Stimulated activated CD4-positive, alpha-beta T cell treated with anti-CD3 and anti-CD28 coated beads, Interleukin-1b, Interleukin-23, amount 100 ng/mL, for 1 hour (primary cell): ENCODE measurements at places on chromosomes 2 and 18.

DNA sequence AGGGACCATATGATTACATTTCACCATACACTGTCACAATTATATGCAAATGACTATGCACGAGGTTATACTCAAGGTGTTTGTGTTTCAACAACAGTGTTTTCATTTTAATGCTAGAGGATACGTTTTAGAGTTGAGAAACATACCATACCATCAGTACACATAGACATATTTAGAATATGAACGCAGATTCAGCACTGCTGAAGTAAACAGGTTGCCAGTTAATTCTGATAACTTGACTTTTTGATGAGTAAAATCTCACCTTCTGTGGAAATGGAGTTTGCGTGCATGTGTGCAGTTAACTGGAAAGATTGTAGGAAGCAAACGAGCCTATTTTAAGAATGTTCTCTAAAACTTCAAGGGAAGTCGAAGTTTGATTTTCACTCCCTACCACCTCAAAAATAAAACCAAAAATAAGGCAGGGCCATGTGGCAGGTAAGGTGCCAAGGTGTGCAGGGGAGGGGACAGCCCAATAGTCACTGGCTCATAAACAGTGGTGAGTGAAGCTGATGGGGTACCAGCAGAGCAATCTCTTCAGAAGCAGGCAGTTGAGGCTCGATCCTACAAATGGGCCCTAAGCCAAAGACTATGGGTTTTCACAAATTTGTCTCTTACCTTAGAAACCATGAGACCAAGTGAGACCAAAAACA lies 213.1 kb downstream of the IKZF2 start:
- no peak for DNase-seq

DNA sequence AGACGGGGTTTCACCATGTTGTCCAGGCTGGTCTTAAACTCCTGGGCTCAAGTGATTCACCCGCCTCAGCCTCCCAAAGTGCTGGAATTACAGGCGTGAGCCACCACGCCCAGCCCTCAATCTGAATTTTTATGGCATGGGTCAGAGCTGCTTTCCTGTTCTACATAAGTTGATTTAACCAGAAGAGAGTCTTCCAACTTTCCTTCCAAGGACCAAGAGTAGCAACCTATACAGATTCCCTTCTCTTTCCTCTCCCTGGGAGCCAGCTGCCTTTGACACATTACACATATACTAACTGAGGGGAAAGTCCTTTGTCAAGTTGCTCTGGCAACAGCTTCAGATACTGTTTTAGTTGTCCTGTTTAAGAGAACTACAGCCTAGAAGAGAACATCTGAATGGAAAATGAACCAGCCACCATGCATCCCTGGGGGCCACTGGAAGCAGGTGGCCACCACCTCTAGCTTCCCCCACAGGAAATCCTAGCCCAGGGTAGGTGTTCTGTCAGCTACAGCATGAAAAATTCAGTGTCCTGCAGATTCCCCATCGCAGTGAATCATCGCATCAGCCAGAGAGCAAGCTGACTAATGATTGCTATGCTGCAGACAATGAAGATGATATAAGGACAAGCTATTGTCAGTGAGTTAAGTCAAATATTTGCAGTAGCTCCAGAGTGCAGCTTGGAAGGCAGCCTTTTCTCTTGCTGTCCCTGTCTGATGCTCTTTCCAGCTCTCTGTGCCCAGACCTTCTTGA lies 62.9 kb downstream of the POMC start:
- DNase-seq = no peak

DNA sequence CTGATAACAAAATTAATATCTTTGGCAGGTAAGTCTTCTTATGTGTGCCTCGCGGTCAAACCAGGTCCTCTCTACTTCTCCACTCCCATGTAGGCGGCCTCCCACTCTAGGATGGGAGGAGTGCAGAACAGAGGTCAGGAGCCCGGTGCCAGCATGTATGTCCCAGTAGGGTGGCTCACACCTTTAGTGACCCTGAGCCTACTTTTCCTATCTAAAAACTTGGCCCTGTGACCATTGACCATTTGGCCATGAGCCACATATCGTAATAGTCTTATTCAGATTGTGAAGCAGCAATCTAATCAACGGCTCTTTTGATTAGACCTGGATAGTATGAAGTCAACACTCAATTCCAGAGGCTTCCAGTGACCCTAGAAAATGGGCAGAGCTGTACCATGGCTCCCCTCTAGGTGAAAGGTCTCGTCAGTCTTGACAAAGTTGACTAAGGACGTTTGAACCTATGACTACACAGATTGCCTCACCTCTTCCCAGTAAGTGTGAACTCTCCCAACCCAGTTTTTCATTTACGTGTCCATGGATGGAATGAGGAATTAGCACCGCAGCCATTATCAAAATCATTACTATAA lies 17.1 kb upstream of the FABP1 start:
- DNase-seq = no peak

- no peak for DNase-seq
Measured at GRCh38 chr18:58455314-58456188, 173.3 kb downstream of the ALPK2 start.

- no peak for DNase-seq
Measured at GRCh38 chr2:96843538-96844268, at the start of gene ANKRD23. ANKRD23 (minus strand) TSS chr2:96844021; CDS start chr2:96843992, 29 bp downstream.

DNA sequence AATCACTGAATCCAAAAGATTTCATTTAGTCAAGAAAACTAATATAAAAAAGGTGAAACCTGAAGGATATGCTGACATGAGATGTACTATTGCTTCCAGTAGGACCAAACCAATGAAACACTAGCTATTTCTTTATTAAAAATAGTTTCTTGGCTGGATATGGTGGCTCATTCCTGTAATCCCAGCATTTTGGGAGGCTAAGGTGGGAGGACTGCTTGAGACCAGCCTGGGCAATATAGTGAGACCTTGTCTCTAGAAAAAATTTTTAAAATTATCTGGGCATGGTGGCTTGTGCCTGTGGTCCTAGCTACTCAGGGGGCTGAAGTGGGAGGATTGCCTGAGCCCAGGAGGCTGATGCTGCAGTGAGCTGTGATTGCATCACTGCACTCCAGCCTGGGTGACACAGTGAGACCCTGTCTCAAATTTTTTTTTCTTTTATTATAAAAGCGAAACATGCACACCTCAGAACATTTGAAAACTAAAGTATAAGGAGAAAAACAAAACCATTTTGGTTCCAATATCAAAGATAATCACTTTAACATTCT lies 266.2 kb downstream of the TGIF1 start:
- DNase-seq = no peak

- DNase-seq = no peak
Measured at GRCh38 chr18:74478880-74479279, 17.3 kb upstream of the CNDP2 start.

- no peak for DNase-seq
Measured at GRCh38 chr18:78868330-78869316, 111.0 kb upstream of the SALL3 start.

DNA sequence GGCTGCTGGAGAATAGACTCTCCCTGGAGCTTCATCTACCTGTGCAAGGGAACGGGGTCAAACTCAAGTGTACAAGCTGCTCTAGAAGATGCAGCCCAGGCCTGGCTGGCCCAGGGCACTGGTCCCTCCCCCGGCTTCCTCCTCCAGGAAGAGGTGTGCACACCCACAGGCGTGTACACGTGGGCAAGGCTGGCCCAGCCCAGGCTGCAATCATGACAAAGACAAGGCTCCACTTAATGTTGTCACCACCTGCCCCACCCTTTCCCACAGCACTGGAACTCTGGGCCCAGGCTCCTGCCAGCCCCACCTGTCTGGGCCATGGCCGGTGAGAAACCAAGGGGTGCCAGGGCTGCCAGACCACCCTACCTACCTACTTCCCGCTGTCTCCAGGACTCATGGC lies 29.6 kb upstream of the ALPP start:
- no peak for DNase-seq

- DNase-seq = no peak
Measured at GRCh38 chr2:216517447-216518225, 19.0 kb downstream of the RPL37A start.

- no peak for DNase-seq
Measured at GRCh38 chr2:19540739-19541525, 182.5 kb upstream of the OSR1 start.

DNA sequence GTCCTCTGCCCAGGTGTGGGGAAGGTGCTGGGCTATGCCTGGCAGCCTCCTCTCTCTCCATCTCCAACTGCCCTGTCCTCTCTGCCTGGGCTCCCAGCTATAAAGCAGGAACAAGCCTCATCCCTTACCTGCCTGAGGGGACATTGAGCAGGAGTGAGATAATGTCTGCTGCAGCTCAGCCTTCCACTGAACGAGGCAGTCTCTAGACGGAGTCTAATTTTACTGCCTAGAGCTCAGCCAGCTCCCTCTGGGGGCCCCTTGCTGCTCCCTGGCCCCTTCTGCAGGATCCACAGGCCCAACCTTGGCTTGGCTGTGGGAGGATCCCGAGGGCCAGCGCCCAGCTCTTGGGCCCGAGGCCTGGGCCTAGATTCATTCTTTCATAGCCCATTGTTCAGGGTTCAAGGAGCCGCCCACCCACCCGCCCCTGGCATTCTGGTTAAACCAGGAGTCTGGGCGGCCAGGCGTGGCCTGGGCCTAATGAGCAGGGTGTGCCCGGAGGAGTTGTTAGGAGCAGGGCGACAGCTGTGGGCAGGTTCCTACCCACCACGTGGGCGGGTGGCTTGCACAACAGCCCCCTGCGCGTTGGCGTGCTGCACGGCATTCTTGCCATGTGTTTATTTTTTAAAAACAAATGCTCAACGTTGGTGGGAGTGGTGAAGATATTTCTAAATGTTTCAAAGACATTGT lies 44.6 kb downstream of the FOSL2 start:
- no peak for DNase-seq

GRCh38 chr2:179044500-179044899 lies 5.4 kb downstream of the CCDC141 start:
- no peak for DNase-seq

- DNase-seq = no peak
Measured at GRCh38 chr2:162196638-162197037, 44.6 kb upstream of the GCG start.

DNA sequence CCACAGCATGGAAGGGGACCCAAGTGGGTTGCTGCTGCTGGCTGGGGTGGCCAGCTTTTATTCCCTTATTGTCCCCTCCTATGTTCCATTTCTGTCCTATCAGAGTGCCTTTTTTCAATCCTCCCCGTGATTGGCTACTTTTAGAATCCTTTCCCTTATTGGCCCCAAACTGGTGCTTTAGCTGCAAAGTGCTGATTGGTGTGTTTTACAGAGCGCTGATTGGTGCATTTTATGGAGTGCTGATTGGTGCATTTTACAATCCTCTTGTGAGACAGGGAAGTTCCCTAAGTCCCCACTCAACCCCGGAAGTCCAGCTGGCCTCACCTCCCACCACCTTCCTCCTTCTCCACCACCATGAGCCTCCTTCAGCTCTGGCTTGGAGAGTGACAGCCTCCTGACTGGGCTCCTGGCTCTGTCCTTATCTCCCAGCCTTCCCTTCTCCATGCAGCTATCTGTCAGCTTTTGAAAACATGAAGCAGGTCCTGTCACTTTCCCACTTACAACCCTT lies 20.7 kb upstream of the PLB1 start:
- DNase-seq = no peak

- DNase-seq = no peak
Measured at GRCh38 chr2:145286716-145287275, 766.9 kb upstream of the ZEB2 start.

DNA sequence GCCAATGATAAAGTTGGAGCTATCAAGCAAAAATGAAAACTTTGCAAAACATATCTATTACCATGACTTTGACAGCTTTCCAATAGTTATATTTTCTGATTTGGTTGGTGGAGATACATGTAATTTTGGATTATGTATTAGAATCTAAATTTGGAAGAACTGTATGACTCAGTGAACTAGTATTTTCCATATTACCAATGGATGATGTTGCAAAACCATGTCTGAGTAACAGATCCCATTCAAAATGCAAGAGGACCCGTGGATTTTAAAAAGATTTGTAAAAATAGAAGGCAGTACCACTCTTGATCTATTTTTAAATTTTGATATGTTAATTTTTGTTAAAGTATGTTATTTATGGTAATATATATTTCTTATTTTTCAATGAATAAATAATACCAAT lies 83.0 kb downstream of the TAF4B start:
- no peak for DNase-seq

- DNase-seq = no peak
Measured at GRCh38 chr18:55665506-55665905, 77.5 kb upstream of the TCF4 start.

DNA sequence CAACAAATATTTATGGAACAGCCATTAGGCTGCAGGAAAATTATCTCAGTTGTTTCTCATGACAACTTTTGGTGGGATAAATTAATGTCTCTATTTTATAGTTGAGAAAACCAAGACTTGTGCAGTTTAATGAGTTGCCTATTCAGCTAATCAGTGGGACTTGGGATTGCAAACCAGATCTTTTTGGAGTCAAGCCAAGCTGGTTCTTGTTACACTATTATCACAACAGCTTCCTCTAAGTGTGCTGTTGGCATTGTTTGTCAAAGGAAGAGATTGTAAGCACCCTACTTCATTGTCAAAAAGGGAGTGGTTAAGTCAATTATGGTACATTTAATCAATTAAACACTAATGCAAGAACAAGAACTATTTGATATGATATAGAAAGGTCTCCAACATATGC lies 119.2 kb downstream of the PAX3 start:
- DNase-seq = no peak

- DNase-seq = no peak
Measured at GRCh38 chr2:75199428-75200011, at the start of gene TACR1. TACR1 (minus strand) TSS chr2:75199520; CDS start chr2:75198934, 586 bp downstream.

GRCh38 chr2:173705656-173706055 lies 259.5 kb downstream of the SP3 start:
- DNase-seq = no peak

GRCh38 chr2:167726788-167727187 lies 520.6 kb downstream of the STK39 start:
- no peak for DNase-seq

DNA sequence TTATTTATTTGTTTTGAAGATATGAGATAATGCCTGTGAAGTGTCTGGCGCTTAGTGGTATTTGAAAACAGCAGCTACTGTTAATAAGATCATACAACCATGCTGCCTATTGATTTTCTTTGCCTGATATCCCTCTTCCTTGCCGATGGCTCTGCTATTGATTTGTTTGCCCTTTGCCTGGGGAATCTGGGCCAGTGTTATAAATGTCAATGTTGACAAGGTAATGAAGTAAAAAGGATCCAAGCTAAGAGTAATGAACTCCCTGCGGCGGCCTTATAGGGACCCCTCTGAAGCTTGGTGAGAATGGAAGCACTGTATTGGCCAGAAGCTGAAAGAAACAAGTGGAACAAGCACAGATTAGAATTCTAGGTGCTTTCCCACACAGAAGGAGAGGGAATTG lies 854.6 kb downstream of the CNTNAP5 start:
- no peak for DNase-seq

GRCh38 chr18:59454909-59455727 lies 96.1 kb upstream of the LMAN1 start:
- no peak for DNase-seq

DNA sequence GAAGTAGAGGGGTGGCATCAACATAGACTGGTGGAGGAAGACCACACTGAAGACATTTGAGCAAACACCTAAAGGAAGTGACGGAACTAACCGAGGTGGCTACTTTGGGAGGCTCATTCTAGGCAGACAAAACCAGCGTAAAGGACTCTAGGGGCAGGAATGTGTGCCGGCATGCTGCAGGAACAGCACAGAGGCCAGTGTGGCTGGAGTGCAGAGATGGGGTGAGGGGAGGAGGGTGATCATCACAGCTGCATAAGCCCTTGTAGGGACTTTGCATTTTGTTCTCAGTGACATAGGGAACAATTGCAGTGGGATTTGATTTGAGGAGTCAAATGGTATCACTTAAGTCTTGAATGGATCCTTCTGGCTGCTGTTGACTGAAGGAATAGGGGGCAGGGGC lies 253.5 kb downstream of the NCKAP5 start:
- no peak for DNase-seq
